NT2/D1 (cell line): ENCODE measurements at places on chromosomes 7 and 10.

GRCh38 chr10:132904181-132904813 is 38.1 kb downstream of the CFAP46 start:
- no peak for DNase-seq

DNA sequence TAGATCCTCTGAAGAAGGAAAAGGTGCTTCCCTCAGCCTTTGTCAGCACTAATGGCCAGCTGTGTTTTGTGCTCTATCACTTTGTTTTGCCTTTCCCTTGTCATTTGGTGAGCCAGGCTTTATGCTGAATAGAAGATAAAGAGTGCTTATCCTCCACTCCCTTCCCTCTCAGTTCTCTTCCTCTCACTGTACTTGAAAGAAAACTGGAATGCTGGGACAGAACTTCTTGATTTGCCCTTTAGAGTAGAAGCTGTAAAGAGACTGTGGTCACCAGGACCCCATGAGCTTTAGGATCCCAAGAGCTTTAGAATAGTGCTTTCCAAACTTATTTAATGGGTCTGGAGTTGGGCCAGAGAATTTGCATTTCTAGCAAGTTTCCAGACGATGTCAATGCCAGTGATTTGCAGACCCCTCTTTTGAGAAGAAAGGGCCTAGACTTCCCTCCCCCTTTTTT is 81.4 kb downstream of the LRRC4 start:
- DNase-seq, result peak; percentile 20

DNA sequence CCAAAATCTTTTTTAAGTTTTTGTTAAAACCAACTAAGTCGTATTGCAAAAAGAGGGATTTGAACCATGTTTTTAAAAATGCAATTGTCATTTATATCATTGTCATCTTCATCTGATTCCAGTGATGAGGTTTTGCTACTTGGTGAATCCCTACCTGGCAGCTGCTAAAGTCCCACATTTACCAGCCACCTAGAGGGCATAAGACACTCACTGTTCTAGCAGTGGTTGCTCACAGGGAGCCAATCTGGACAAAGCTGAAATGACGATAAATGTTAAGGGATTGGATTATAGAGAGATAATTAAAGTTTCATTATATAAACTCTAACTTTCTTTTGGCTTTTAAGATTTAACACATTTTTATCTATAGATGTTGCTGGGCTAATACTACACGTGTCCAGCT is 18.7 kb downstream of the KIFBP start:
- DNase-seq, result no peak

DNA sequence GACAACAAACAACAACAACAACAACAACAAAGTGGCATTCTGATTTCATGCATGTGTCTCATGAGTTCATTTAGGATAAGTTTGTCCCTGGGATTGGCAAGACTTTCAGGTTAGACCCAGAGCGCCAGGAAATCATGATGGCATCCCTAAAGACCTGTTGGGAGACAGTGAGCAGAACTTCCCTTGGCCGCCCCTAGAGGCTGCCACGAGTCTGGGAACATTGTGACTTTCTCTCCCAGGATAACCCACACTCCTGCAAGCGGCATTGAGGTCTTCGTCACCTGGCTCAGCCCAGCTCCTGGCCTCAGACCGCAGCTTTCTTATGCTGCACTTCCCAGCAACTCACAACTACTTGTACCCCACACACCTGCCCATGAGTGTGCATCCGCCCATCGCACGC is 80.5 kb upstream of the RNF32 start:
- no peak for DNase-seq

GRCh38 chr7:157422279-157422678 is 85.5 kb downstream of the DNAJB6 start:
- no peak for DNase-seq

GRCh38 chr7:9796241-9796640 is 1177.4 kb upstream of the PHF14 start:
- DNase-seq, result no peak

DNA sequence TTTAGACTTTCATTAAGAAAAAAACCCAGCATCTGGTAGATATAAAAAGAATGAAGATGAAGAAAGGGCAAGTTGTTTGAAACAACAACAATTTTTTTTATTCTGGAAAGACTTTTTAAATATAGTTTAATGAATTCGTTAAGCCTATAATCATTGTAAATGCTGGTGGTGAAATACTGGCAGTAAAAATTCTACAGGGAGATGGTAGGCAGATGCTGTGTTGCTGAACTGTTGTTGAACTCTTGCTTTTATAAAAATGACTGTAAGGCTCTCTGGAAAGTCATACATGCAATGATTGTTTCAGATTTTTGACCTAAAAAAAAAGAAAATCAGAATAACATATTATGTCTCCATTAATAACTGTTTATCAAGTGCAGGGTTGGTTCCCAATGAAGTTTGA is 39.0 kb downstream of the SCIN start:
- DNase-seq, result no peak

DNA sequence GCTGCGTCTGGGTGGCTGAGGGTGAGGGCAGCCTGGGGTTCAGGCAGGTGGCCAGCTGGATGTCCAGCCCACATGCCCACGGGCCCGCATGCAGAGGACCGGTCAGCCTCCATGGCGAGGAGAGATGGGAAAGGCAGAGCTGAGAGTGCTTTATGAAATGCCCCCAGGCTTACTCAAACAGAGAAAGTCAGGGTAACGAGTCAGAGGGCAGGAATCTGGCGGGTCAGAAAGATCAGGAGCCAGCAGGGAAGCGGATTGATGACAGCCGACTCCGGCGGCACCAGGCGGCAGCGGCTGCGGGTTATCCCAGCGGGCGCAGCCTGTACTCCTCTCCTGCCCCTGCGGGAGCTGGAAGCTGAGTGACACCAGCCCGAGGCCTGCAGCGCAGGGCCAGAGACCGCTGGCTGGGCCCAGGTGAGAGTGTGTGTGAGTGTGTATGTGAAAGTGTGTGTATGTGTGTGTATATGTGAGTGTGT is 13.4 kb downstream of the SLC13A4 start:
- peak; percentile 51 for DNase-seq

DNA sequence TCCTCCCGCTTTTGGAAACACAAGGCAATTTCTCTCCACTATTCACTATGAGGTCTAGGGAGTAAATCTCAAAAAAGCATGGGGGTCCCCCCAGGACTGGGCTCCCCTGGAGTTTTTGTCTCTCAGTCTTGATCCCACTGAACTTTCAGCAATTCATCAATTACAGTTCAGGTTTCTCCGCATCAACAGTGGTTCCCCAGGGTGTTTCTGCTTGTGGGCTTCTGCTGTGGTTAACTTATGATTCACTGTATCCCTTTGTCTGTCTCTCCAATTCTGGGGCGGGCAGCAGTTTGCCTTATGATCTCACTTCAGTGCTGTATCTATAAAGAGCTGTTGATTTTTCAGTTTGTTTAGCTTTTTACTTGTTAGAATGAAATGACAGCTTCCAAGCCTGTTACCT is 142.6 kb upstream of the CDC14C start:
- no peak for DNase-seq

GRCh38 chr7:82294382-82294784 is 149.2 kb downstream of the CACNA2D1 start:
- no peak for DNase-seq

- no peak for DNase-seq
Observed at GRCh38 chr7:11155883-11156282, 182.2 kb downstream of the PHF14 start.

- DNase-seq, result no peak
Observed at GRCh38 chr7:40923626-40924025, 779.3 kb downstream of the INHBA start.

DNA sequence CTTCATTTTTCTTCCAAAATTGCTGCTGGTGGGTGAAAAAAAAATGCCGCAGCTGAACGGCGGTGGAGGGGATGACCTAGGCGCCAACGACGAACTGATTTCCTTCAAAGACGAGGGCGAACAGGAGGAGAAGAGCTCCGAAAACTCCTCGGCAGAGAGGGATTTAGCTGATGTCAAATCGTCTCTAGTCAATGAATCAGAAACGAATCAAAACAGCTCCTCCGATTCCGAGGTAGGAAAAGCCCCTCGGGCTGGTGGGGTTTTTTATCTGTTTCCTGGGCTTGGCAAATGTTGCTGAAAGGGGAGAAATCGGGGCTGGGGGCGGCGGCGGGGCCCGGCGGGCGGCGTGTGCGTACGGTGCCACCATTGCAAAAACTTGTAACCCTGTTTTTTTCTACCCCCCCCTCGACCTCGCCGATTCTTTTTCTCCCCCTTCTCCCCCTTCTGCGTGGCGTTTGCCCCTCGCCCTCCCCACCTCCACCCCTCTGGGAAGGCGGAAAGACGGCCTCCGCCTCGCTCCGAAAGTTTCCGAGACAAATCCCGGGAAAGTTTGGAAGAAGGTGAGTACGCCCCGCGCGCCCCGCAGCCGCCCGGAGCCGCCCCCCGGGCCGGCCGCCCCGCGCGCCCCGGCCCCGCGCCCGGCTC is 789 bp downstream of the TCF7L2 start:
- no peak for DNase-seq

- no peak for DNase-seq
Observed at GRCh38 chr10:112126901-112127300, 56.7 kb downstream of the GPAM start.

DNA sequence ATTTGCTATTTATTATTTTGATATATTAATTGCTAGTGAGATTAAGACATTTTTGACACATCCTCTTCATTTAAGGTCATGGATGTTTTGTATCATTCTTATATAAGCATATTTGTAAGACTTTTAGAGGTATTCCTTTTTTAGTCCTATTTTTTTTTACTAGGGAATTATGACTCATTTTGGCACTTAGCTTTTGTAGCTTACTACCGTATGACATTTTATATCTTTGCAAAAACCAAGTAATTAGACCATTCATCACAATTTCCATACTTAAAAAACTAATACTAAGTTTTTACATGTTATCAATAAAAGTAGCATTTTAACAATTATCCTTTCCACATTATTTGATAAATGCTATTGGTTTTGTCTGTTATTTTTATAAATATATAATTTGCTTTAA is 41.6 kb downstream of the BMPR1A start:
- no peak for DNase-seq

- DNase-seq, result no peak
Observed at GRCh38 chr10:86139066-86139657, 227.4 kb downstream of the GRID1 start.

GRCh38 chr7:131004371-131004770 is 270.4 kb upstream of the KLF14 start:
- no peak for DNase-seq

- no peak for DNase-seq
Observed at GRCh38 chr7:120400806-120401455, 128.0 kb downstream of the KCND2 start.

GRCh38 chr7:14137676-14138075 is 148.2 kb upstream of the ETV1 start:
- DNase-seq, result no peak

- DNase-seq, result no peak
Observed at GRCh38 chr10:133124357-133125211, 35.4 kb upstream of the KNDC1 start.

DNA sequence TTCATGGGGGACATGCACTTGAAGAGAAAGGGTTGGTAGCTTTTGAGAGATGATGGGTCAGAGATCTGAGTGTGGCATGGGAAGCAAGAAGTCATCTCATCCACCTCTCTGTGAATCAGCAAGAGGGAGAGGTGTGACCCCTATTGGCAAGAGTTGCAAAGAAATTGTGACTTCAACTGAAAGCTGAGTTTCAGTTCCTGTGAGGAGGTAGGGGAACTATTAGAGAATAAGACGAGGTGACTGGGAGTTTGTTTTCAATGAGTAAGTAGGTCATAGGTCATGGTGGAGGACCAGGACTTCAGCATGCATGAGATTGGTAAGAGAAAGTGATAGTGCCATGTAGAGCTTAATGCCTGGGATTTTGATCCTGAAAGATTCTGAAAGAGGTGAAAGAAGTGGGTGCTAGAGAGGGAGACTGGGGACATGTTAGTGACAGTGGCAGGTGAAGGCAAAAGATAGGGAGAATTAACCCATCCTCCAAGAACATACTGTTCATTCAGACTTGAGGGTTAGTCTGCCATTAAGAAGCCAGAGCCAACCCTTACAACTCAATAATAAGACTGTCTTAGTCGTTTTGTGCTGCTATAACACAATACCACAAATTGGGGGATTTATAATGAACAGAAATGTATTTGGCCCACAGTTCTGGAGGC is 75.5 kb upstream of the CAPZA2 start:
- DNase-seq, result no peak

DNA sequence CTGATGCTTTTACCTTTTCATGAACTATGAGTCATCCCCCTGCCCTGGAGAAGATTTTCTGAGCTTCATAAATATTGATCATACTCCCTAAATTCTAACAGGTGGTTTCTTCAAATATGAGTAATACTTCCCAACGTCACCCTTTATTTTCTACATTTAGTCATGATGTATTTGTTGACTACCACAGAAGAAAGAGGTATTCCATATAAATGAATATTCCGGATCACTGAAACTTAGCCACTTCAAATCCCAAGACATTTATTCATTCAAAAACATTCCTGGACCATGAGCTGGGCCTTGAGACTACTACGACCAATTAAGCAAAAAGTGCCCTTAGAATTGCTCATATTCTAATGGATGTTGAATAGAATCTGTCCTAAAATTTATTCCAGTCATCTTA is 395.8 kb upstream of the NPVF start:
- DNase-seq, result no peak

GRCh38 chr7:46625032-46625431 is 704.0 kb upstream of the IGFBP3 start:
- DNase-seq, result no peak

DNA sequence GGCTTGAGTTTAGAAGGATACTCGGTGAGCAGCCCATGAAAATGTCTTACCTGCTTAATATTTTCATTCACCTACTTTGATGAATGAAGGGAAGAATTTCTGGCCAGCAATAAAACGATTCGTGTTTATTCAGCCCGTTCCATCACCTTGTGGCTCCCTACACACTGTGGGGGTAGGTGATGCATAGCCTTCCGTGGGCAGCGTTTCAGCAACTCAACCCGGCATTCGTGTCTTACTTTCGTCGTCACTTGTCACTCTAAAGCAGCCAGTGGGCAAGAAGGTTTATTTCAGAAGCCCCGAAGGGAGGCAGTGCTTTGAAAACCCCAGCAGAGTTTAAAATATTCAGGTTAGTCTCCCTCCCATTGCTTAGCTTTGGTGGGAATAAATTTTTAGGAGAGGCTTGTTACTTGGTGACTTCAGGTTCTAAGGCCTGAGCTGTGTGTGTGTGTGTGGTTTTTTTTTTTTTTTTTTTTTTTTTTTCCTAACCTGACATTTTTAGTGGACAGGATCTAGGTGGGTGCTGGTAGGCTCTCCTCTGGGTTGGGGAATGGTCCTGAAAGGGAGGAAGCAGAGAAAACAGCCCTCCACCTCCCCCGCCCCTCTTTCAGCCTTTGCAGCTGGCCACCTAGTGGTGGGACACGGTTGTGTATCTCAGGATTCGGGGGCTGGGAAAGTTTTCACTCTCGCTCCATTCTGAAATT is 1.8 kb downstream of the GRK5 start:
- DNase-seq, result no peak

GRCh38 chr10:86522510-86522855 is 891 bp upstream of the WAPL start:
- no peak for DNase-seq

- no peak for DNase-seq
Observed at GRCh38 chr10:131677671-131678070, 223.1 kb upstream of the PPP2R2D start.
